Stimulated activated CD8-positive, alpha-beta memory T cell treated with anti-CD3 and anti-CD28 coated beads, Interleukin-4, amount 100 ng/mL, for 24 hours (primary cell): ENCODE measurements at places on chromosomes 4 and X.

- peak; percentile 67 for DNase-seq
Measured at GRCh38 chrX:129637217-129638109, 17.3 kb downstream of the APLN start.

DNA sequence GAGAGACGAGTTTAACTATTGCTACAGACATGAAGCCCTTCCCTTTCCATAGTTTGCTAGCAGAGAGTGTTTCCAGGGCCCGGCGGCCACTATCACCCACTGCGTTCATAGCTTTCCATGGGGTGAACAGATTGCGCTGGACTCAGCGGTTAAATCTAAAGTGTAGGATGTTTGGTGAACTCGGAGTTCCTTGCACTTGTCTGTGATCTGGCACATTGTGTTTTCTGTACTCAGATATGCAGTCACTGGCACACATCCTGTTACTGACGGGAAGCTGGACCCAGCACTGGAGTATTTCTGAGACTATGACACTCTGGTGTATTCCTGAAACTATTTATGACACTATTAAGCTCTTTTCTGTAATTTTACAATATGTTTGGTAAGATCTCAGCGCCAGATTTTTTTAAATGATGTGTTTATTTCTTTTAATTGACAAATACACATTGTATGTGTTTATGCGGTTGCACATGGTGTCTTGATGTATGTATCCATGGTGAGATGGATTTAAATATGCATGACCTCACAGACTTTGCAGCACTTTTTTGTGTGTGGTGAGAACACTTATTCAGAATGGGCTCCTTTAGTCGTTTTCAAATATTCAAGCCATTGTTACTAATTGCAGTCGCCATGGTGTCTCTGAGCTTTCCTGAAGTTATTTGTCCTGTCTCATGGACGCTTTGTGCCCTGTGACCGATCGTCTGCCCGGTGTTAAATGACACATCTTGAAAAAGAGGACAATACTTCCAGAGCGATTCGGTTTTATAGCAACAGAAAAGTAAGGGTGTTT is 14.1 kb downstream of the CD99 start:
- DNase-seq = no peak

- DNase-seq = peak; percentile 84
Measured at GRCh38 chr4:165112368-165113121, at the start of gene TMEM192. Gene TMEM192, minus strand, starts transcription at chr4:165112860. Its CDS starts 87 bp downstream, at chr4:165112773.

GRCh38 chrX:71053217-71053621 is 14.9 kb downstream of the SNX12 start:
- no peak for DNase-seq

DNA sequence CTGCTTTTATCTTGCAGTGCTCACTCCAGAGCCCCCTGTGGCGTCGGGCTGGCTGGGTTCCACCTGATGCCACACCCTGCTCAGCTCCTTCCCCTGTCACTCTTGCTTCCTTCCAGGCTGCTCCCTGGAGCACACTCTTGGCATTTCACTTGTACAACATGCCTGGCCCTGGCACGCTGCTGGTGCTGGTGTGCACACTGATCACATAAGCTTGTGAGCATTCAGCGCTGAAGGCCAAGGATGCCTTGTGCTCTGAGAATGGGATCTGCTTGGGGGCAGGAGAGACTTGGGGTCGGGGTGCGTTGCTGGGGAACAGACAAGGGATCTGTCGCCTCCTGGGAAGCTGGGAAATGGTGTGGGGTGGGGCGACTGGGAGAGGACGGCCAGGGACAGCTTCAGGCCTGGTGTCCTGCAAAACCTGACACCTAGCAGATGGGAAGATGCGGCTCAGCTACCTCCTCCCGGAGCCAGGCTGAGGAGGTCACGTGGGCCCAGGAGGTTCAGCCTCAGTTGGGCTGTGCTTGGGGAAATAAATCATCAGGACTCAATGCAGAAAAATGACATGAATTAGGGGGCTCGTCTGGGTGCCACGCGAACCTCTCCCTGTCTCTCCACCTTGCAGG is 108.5 kb downstream of the PHKA2 start:
- DNase-seq = no peak

DNA sequence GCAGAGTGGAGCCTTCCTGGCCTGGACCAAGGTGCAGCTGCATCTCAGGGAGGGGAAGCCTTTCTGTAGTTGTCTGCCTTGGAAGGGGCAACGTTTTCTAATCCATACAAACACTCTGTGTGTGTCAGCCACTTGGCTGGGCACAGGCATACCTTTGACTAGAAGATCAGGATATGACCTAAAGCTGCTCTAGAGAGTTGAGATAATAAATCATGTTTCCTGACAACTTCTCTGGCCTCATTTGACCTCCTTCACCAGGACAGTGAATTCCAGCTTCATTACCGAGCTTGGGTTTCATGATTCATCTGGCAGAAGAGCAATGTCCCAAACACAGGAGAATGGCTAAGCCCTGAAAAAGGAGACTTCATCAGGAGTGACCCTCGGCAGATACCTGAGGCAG is 89.6 kb upstream of the KIT start:
- no peak for DNase-seq
